ENCODE measurements at places on chromosomes 12 and 14.
A peak's percentile ranks its signal among the peaks of the same experiment; 100 is the strongest.

DNA sequence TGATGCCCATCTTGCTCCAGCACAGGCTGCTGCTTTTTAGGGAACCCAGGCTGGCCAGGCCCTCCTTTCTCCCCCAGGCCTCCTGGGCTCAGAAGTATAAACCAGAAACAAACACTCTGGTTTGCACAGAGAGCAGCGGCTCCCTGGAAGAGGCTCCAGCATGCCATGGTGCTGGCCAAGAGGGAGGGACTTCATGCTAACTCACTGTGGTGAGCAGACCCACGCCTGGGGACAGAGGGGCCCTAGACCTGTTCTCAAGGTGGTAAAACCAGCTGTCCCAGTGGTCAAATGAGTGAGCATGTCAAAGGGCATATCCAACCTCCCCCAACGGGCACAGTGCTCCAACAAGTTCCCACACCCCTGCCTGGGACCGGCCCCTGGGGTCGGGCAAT lies 15.5 kb downstream of the BCL11B start:
- no peak for DNase-seq

DNA sequence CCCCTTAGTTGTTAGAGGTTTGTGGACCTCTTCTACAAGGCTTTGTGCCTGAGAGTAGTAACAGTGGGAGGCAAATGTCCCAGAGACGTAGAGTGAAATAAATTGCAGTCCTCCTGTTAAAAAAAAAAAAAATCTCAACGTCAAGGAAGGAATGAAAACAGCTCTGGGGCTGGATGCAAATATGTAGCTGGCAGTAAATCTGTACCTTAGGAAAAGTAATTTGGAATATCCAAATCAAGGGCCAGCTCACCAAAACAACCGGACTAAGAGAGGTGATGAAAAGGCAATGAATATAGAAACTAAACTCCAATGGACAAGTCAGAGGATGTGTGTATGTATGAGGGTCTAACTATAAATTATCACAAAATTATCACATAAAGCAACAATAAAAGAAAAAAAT lies 27.0 kb downstream of the SINHCAF start:
- no peak for DNase-seq

DNA sequence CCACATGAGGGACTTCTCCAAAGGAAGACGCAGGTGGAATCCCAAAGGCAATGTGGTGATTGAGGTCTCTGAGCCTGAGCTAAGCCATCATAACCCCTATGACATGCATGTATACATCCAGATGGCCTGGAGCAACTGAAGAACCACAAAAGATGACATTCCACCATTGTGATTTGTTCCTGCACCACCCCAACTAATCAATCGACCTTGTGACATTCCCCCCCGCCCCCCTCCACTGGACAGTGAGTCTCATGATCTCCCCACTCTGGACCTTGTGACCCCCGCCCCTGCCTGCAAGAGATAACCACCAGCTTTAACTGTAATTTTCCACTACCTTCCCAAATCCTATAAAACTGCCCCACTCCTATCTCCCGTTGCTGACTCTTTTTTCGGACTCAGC lies 87.9 kb downstream of the VCPKMT start:
- DNase-seq, result no peak

- peak; percentile 48 for DNase-seq
Measured at GRCh38 chr12:2813214-2814185, 1.0 kb downstream of the ITFG2 start.

- DNase-seq, result no peak
Measured at GRCh38 chr12:8606890-8607289, 5.8 kb downstream of the AICDA start.

DNA sequence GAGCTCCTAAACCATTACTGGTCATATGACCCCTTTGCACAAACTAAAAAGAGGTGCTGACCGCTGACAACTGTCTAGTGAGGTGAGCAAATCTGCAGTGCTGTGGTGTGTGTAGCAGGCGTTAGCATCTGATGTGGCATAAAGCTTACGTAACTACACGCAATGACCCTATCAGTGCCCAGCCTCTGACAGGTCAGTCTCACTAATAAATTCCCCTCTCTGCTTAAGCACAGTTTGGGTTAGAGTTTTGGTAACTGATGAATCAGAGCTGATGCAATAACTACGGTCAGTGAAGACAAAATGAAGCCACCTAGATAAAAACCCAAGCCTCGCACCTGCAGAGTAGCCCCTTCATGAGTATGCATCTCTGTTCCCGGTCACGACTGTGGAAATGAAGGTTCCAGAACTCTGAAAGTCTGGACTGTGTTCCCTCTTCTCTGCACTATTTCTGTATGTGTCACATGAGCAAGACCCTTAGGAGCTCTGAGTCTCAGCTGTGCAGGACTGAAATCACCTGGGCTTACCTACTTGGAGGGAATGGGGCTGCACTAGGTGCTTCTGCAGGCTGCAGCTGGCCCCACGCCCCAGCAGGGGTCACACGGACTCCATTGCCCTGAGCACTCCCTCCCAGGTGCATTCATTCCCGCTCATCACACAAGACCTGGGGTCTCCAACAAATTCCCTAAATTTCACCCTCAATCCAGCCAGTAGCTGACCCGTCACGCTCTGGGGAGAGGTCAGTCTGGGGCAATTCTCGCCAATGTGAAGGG lies 54.4 kb downstream of the RIMBP2 start:
- DNase-seq, result no peak

DNA sequence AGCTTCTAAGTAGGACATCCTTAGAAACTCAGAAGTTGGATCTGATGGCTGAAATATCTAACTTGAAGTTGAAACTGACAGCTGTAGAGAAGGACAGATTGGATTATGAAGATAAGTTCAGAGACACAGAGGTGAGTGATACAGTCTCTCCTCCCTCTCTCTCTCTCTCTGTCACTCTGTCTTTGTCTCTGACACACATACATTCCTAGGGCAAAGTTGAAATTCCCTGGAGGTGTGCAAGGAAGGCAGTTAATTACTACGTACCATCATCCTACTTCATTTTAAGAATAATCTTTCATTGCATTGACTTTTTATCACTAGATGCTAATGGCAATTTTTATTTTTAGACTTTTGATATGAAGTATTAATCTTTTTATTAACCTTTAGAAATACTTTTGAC lies 46.2 kb upstream of the REP15 start:
- DNase-seq, result no peak

DNA sequence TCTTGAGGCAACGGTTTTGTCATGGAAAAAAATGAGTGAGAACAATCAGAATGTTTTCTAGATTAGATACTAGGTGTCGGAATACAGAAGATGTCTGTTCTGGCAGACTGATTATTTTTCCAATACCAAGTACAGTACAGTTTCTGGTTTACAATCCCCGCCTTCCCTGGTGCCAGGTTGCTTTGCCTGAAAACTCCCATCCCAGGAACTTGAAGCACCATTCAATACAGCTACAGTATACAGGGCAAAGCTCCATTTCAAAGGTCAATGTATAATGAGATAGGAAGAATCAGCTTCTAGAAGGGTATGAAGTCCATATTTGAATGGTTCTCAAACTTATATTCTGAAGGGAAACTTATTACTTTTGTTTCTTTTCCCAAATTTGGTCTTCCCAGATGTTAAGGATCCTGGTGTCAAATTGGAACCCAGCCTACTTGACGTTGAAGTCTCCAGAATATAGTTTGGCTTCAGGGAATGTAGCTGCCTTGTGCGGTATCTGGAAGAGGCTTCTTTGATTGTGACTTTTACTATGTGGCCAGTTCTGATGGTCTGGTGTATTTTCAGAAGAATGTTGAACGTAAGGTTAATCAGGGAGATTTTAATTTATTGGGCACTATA lies 238.0 kb upstream of the ATP2B1 start:
- DNase-seq, result no peak

GRCh38 chr12:117140397-117141096 lies 41.3 kb upstream of the TESC start:
- DNase-seq, result no peak

DNA sequence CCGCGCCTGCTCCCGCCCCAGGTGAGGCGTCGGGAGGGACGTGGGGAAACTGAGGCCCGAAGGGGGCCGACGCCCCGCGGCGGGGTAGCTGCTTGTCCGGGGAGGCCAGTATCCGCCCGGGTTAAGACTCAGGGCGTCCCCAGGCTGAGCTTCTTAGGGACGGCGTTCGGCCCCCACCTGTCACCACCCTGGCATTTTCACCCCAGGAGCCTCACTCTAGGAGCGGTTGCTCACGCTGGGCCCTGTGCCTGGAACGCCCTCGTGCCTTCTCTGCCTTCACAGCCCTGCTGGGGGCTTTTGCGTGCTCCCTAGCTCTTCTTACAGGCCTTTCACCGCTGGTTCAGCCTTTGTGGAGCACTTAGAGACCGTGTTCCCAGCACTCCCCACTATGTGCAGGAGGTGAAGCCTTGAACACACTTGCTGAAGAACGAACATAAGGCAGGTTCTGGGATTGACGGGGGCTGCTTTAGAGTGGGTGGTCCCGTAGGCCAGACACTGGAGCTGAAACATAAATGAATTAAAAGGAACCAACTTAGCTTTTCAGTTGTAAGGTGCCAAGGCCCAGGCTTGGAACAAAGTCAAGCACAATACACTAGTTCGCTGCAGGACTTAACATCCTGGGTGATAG lies 601 bp downstream of the ZNF839 start:
- no peak for DNase-seq

DNA sequence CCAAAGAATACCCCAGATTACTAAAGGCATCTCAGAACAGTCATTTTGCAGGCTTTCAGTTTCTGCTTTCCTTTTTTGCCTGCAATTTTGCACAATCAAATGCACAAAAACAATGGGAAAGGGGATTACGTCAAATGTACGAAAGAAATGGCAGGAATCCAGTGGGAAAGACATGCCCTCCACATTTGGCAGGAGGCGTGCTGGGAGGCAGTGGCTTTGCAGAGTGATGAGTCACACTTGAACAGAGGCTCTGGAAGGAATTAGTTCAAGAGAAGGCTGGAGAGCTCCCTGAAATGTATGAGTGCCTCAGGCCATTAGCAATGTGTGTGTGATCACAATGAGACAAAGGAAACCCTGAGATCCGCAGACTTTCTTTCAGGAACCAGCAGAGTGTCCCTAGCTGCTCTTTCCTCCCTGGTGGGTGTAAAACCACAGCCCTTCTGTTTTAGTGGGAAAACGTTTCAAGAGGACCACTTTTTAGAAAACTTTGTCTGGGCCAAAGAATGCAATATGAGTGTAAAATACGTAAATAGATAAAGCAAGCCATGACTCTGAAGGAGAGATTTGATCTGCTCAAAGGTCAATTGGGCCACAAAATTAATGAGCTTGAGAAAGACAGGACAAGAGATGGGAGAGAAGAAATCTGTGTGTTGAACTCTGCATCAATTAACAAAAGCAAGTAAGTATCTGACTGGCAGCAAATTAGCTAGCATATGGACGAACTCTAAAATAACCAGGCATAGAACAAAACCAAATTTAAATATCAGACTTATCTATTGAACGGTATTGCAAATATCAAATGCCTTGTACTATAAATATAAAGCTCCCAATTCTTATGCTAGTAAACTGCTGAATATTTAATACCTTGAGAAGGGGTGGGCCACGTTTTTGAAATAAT lies 155.4 kb upstream of the PDE3A start:
- DNase-seq, result no peak

- DNase-seq, result peak; percentile 75
Measured at GRCh38 chr14:104545151-104545941, 34.2 kb upstream of the C14orf180 start.

DNA sequence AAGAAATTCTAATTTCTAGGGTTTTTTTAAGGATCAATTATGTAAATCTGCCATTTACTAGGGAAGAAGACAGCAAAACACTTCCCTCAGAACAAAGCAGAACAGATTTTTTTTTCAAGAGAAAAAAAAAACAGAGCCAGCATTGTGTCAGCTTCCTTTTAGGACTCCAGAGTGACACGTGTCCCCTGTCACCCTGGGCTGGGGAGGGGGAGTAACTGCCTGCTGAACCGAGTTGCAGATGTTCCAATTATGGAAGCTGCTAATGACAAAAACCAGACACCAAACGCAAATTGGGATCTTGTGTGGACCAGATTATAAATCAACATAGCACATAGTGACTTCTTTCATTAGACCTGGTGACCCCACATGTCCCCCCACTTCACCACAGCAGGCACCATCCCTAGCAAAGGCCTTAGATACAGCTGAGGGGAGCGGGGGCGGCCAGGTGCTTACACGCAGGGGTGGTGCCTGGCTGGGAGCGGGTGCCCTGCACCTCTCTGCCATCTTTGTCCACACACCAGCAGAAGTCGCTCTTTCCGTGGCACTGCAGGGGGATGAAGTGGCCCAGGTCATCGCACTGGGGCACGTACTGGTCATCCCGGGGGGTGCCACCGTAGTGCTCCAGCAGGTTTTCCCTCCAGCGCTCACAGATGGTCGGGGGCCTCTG lies 25.4 kb downstream of the RTRAF start:
- no peak for DNase-seq

GRCh38 chr14:96053600-96054381 lies 14.6 kb downstream of the C14orf132 start:
- DNase-seq, result no peak

GRCh38 chr12:48002414-48002730 lies 1.9 kb downstream of the COL2A1 start:
- no peak for DNase-seq

DNA sequence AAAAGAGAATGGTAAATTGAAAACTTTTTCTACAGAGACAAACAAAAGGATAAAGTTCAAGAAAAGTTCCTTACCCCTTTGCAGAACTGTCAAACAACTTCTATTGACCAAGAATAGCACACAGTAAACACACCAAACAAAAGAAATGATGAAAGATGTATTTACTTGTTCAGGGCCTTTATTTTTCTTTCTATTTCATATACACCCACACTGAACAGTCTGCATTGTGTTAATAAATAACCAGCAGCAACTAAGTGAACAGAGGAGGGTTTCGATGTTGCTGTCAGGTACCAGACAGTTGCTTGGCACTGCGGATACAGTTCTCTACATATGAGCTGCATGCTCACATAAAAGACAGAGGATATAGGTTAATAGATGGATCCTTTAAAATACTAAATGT lies 122.1 kb downstream of the SOX5 start:
- DNase-seq, result no peak

GRCh38 chr12:98513379-98514322 lies 1.7 kb upstream of the TMPO start:
- DNase-seq, result no peak

- no peak for DNase-seq
Measured at GRCh38 chr14:71995741-71996140, 63.5 kb downstream of the RGS6 start.

DNA sequence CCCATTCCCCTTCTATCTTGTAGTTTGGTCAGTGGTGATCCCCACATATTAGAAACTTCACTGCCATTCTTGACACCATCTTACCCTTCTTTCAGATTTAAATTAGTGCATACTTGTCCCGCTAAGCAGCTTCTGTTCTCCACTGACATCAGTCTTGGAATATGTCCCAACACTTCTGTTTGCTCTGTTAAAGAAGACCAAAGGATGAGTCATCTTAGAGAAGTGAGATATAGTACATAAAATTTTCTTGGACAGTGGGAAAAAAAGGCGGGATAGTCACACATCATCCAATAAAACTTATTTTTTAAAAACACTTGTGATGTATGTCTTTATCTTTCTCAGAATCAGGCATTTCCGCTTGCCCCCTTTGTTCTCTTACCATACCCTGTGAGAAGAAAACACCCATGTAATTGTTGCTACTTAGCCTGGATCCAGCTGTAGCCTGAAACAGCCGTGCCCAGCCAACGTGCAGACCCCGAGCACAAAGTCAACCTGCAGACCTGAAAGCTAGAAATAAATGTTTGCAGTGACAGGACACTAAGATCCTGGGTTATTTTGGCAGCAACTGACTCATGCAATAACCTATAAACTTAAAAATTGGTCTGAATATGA lies 100.1 kb upstream of the PDE3A start:
- DNase-seq, result no peak

GRCh38 chr12:5051334-5051733 lies 7.7 kb downstream of the KCNA5 start:
- no peak for DNase-seq

GRCh38 chr14:63881926-63882325 lies 29.1 kb downstream of the SYNE2 start:
- DNase-seq, result no peak
